Stimulated activated CD8-positive, alpha-beta memory T cell treated with anti-CD3 and anti-CD28 coated beads, Interleukin-4, amount 100 ng/mL, for 4 hours (primary cell): ENCODE measurements at places on chromosomes 11 and 22.

DNA sequence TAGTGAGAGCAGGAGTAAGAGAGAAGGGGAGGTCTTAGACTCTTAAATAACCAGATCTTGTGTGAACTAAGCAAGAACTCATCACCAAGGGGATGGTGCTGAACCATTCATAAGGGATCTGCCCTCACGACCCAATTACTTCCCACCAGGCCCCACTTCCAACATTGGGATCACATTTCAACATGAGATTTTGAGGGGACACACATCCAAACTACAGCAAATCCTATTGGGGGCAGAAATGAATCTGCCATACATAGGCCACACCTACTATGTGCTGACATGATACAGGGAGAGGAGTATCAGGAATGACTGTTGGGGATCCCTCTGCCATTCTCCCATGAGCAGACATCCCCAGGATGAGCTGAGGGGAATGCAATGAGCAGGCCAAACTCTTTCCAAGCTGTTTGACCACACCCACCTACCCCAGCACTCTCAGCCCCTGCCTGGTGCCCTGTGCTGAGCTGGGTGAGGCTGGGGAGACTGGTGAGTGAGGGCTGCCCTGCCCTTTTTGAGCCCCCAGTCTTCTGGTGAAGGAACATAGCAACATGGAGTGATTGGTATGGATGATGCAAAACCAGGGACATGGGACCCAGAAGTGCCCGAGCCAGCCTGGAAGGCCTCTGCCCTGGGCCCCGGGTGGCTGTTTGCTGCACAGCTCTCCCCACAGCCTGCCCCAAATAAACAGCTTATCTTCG, 1.2 kb upstream of the GTSE1 start:
- DNase-seq: no peak

DNA sequence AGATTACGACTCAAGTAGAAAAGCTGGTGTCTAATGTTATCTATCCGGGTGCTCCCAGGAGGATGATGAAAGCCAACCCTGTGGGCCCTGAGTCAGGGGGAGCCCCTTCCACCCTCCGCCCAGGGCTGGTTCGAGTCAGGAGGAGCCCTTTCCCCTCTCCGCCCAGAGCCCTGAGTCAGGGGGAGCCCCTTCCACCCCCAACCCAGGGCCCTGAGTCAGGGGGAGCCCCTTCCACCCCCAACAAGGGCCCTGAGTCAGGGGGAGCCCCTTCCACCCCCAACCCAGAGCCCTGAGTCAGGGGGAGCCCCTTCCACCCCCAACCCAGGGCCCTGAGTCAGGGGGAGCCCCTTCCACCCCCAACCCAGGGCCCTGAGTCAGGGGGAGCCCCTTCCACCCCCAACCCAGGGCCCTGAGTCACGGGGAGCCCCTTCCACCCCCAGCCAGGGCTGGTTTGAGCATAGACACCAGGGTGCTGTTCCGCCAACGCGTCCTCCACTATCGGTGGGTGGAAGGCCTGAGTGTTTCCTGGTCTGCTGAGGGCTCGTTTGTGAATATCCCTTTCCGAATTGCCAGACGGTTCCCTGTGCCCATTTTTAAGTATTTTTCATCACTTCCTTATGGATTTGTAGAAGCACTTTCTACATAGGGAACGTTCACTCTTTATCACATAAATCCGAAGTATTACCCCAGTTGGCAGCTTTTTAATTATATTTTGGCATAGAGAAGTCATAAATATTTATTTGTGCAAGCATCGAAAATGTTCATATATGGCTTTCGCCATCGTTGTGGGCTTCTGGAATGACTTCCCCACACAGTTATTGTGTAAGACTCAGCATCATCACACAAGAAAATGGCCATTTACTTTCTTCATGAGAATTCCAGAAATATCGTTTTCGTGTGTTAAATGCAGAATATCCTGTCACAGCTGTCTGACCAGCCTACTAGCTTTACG, 380.6 kb downstream of the BRD1 start:
- DNase-seq: no peak

- no peak for DNase-seq
These were observed 19.1 kb upstream of the FDX1 start for GRCh38 chr11:110410651-110411050.

- DNase-seq: no peak
These were observed 53.8 kb downstream of the PACS1 start for GRCh38 chr11:66123902-66124301.

DNA sequence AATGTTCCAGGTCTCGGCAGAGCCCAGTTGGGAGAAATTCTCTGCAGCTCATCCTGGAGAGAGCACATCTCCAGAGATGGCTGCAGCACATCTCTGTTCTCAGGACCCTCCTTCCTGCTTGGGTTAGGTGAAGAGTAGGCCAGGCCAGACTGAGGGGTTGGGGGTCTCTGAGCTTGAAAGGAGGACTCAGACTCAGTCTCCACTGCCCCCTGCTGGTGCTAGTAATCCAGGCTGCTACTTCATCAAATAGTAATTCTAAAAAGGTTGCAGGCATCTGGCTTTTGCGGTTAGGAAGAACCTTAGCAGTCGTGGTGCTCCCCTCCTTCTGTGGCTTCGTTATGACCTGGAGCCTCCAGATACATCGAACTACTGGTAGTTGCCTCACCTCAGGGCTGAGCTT, 9.7 kb downstream of the TUB start:
- no peak for DNase-seq

GRCh38 chr11:13055200-13055599, 46.1 kb downstream of the RASSF10 start:
- no peak for DNase-seq

DNA sequence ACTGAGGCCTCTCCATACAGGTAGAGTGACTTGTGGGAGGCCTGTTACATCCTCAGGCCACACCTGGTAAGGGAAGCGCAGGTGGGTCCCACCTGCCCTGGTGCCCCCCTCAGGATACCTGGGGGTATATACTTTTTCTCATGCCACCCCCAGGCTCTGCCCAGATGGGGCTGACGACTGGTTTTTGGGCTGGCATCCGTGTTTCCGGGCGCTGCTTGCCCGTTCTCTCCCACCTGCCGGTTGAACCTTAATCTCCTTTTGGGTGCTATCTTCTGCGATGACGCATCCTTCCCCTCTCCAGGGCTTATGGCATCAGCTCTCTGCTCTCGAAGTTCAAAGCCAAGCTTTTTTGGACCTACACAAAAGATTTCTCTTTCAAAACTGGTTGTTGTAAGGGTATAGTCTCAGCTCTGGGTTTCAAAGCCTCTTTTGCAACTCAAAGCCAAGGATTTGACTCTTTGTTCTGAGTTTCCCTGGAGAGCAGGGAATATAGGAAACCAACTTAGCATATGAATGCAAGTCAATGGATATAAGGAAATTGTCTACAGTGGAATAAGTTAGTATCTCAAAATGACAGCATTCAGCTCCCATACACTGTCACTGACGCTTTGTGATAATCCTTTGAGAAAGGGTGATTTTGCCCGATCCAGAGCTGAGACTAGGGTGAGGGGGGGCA, 8.6 kb upstream of the LRRC10B start:
- no peak for DNase-seq

DNA sequence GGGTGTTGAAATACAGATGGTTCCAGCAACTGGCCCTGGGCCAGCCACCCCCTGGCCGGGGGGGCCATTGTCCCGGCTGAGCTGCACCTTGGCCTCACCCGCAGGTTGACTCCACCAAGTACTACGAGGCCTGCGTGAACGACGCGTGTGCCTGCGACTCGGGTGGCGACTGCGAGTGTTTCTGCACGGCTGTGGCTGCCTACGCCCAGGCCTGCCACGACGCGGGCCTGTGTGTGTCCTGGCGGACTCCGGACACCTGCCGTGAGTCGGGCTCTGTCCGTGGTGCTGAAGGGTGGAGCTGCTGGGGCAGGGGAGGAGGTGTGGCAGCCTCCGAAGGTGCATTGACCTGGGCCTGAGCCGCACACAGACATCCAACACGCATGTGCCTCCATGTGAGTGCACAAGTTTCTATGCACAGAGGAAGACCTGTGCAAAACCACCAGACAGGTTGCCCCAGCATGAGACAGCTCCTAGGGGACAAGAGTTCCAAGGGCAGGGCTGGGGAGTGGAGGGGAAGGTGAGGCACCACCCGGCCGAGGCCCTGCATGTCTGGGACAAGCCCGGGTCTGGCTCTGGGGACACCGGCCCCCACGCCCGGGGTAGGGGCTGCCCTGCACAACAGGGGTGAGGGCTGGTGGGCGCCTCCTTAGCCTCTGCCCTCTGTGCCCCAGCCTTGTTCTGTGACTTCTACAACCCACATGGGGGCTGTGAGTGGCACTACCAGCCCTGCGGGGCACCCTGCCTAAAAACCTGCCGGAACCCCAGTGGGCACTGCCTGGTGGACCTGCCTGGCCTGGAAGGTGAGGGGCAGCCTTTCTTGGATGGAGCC, 16.1 kb downstream of the MUC5B start:
- DNase-seq: no peak

GRCh38 chr11:41714101-41714500, 254.6 kb upstream of the LRRC4C start:
- no peak for DNase-seq

DNA sequence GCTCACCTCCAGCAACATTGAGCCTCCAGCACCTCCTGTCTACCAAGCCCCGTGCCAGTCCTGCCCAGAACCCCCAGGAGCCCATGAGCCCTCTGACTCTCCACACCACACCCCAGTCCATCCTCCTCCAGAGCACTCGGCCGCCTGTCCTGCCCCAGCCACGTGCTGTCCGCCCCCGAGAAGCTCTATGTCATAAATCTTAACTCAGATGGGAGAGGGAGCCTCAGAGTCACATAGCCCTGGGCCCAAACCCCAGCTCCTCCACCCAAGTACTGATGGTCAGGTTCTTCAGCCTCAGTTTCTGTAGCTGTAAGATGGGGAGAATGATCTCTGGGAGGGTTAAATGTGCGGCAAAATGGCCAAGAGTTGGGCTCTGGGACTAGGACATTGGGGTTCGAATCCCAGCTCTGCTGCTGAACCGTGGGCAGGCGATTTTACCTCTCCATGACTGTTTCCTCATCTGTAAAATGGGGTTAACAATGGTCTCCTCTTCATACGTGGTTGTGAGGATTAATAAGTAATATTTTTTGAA, 27.8 kb downstream of the CYTH4 start:
- no peak for DNase-seq

DNA sequence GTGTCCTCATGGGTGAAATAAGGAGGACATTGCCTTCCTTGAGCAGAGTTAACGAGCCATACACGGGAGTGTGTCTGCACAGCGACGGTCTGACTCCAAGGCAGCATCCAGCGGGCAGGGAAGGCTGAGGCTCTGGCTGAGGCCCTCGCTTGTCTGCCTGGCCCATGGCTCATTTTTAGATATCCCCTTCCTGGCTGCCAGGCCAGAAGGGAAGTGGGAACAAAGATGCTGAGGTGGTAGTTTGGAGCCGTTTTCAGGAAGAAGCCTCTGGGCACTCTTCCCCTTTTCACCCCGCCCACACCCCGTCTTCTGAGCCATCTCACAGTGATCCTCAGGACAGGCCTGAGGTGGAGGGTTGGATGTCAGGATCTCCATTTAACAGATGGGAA, 3.0 kb upstream of the SLCO2B1 start:
- DNase-seq: no peak
